ENCODE measurements at places on chromosomes 6 and 20. TPM values are rescaled to one million over a fixed set of nuclear protein-coding genes. Genes with fewer than 3 reads are reported as not detected.

The APOBEC2 gene
- 511 TPM for total RNA-seq

The SLC22A7 gene
- not detected for total RNA-seq

DNA sequence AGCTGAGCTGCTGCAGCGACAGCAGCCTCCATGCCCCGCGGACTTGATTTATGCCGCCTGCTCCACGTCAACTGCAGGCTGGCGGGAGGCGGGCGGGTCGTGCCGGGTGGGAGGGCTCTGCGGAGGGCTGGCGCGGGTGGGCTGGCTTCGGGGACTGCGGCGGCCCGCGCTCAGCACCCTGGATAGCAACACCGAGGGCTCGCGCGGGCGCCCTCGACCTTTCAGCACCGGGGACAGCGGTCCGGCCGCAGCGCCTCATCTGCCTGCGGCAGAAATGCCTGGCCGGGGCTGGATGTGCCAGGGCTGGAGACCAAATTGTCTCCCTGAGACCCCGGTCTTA lies 792 bp downstream of the SNAP25 start:
- no peak overlapping the region for H3K4me3 ChIP-seq
- H3K27me3 ChIP-seq: peaks cover 3% of the 10 kb centered on the region
- no peaks in the 10 kb centered on the region for H3K36me3 ChIP-seq
- H3K27ac ChIP-seq: no peak overlapping the region
- peak; percentile 80 for DNase-seq
- no peaks in the 10 kb centered on the region for H3K4me1 ChIP-seq

The OPRM1 gene
- not detected for total RNA-seq

- no peaks in the 10 kb centered on the region for H3K36me3 ChIP-seq
- peaks cover 84% of the 10 kb centered on the region for H3K27me3 ChIP-seq
- peaks cover 8% of the 10 kb centered on the region for H3K4me1 ChIP-seq
- peak; percentile 65 for DNase-seq
- no peak overlapping the region for H3K4me3 ChIP-seq
Observed at GRCh38 chr20:22586645-22587310, 2.4 kb upstream of the FOXA2 start.

The MMP24 gene
- total RNA-seq: 0.17 TPM

DNA sequence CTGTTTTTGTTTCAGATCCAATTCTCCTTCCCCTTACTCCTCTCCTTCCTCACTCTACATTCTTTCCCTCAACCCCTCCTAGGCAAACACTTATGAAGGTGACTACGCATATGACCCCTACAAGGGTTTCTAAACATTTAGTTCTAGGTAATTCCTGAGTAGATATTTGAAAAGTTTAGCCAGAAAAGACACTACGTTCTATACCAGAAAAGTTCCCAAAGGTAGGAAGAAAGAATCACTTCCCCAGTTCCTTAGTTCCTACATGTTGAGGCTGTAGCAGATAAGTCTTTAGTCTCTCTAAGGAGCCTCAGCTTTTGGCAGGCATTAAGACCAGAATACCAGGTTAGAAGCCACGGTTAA lies 11.6 kb downstream of the POU3F2 start:
- H3K27me3 ChIP-seq: peaks cover 96% of the 10 kb centered on the region
- no peak overlapping the region for H3K27ac ChIP-seq
- H3K36me3 ChIP-seq: no peaks in the 10 kb centered on the region
- H3K4me3 ChIP-seq: no peak overlapping the region
- peaks cover 5% of the 10 kb centered on the region for H3K4me1 ChIP-seq
- no peak for DNase-seq

The HMGA1 gene
- total RNA-seq: 134 TPM

DNA sequence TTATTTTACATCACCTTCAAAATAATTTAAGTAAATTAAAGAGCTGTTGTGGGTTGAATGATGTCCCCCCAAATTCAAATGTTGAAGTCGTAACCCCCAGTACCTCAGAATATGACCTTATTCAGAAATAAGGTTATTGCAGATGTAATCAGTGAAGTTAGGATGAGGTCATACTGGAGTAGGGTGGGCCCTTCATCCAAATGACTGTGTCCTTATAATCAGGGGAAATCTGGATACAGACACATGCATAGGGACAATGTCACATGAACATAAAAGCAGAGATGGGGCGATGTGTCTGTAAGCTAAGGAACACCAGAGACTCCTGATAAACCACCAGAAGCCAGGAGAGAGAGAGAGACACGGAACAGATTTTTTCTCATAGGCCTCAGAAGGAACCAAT lies 13.3 kb upstream of the IL20RA start:
- H3K4me1 ChIP-seq: no peaks in the 10 kb centered on the region
- H3K36me3 ChIP-seq: no peaks in the 10 kb centered on the region
- no peak for DNase-seq
- no peak overlapping the region for H3K27ac ChIP-seq
- H3K27me3 ChIP-seq: no peaks in the 10 kb centered on the region

The CALHM4 gene
- total RNA-seq: 1.2 TPM

GRCh38 chr6:583635-584034 lies 73.3 kb downstream of the HUS1B start:
- H3K27me3 ChIP-seq: no peaks in the 10 kb centered on the region
- peaks cover 3% of the 10 kb centered on the region for H3K4me1 ChIP-seq
- no peak overlapping the region for H3K4me3 ChIP-seq
- H3K27ac ChIP-seq: no peak overlapping the region

The DEFB114 gene
- total RNA-seq: not detected

The SCRT2 gene
- not detected for total RNA-seq

DNA sequence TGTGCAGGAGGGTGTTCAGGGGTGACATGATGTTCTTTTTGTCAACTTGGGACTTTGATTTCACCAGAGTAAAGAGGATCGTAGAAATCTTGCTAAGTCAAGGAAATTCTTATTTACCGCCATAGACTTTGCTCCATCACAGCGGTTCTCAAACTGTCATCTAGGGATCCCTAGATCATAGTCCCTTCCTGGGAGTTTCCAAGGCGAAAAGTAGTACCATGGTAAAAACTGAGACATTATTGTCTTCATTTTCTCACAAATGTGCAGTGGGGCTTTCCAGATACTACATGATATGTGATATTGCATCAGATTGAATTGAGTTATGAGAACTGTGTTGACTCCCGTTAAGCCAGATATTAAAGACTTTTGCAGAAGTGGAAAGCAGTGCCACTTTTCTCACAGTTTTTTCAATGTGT lies 79.7 kb downstream of the JARID2 start:
- no peak overlapping the region for H3K27ac ChIP-seq
- H3K36me3 ChIP-seq: no peaks in the 10 kb centered on the region
- H3K4me3 ChIP-seq: no peak overlapping the region
- peaks cover 53% of the 10 kb centered on the region for H3K4me1 ChIP-seq
- no peaks in the 10 kb centered on the region for H3K27me3 ChIP-seq

DNA sequence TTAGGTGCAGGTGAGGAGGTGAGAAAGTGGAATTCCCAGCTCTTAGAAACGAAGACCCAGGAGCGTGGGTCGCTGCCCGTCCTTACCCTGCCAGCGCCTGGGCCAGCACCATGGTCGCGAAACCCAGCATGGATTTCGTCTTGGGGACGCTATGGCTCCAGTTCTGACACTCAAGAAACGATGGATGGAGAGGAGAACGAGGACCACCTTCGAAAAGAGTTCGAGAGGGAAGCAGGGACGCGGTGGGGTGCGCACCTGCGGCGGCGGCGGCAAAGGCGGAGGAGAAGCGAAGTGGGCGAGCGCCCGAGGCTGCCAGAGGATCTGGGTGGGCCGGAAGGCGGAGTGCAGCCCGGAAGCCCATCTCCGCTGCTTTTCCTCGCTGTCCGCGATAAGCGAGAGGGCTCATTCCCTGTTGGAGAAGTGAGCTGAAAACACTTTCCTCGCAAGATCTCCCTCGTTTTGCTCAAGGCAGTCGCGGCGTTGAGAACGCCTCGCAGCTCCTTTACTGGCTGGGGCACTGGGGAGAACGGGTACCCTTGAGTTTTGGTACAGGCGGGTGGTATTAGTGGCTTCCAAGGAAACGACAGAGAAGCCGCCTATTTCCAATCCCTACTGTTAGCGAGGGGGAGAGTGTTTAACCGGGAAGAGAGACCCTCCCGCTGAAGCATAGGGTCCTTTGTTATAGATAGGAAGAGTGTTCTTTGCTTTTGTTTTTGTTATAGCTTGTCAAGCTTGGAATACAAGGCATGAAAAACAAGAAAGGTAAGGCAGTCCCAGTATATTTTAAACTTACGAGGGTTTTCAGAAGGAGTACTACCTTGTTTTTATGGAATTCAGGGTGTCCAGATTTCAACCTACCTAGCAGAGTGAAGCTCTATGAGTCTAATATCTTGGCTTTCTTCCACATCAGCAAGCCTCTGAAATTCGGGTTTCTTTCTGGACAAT lies 109.5 kb downstream of the TRIM27 start:
- no peaks in the 10 kb centered on the region for H3K27me3 ChIP-seq
- H3K4me1 ChIP-seq: no peaks in the 10 kb centered on the region
- no peak overlapping the region for H3K27ac ChIP-seq
- H3K4me3 ChIP-seq: no peak overlapping the region
- H3K36me3 ChIP-seq: no peaks in the 10 kb centered on the region
- no peak for DNase-seq

The FAM217A gene
- not detected for total RNA-seq

The SEMG2 gene
- total RNA-seq: not detected

GRCh38 chr6:90136176-90136575 lies 160.5 kb downstream of the BACH2 start:
- H3K4me1 ChIP-seq: peaks cover 45% of the 10 kb centered on the region
- H3K27me3 ChIP-seq: no peaks in the 10 kb centered on the region
- H3K36me3 ChIP-seq: no peaks in the 10 kb centered on the region

DNA sequence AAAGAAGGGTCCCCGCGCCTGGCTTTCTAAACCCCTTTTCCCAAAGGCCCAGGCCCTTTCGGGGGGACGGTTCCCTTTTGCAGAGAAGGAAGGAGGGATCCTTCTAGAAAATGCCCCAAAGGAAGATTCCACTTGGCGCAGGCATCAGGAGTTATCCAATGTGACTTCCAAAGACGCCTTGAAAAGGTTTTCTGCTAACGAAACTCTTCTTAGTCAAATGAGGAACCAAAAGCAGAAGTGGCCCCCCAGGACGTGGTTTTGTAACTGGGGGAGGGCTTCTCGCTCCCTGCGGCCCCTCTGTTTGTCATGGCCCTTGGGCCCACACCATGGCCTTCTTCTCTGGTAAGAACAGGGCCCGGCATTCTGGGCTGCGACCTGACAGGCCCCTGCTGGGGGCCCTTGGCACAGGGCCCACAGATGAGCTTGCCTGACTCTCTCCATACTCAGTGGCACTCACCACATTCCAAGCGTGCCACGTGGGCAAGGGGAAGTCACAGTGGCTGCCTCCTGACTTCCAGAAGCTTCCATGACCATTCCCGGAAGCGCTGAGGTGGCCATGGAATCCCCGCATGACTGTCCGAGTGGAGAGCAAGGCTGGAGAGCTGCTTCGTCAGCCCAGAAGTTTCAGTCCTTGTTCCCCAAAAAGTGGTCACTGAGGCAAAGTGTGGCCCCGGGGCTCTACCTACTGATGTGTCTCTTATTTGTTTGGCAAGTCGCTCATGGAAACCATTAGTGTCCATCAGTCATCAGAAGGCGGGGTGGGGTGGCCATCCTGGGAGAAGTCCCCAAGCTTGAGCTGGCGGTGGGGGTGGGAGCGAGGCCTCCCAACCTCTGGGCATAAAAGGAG lies 834 bp upstream of the CTSZ start:
- H3K4me3 ChIP-seq: peak overlapping the region; percentile 94
- peak; percentile 44 for DNase-seq
- peaks cover 18% of the 10 kb centered on the region for H3K4me1 ChIP-seq
- H3K27ac ChIP-seq: peak overlapping the region; percentile 84

DNA sequence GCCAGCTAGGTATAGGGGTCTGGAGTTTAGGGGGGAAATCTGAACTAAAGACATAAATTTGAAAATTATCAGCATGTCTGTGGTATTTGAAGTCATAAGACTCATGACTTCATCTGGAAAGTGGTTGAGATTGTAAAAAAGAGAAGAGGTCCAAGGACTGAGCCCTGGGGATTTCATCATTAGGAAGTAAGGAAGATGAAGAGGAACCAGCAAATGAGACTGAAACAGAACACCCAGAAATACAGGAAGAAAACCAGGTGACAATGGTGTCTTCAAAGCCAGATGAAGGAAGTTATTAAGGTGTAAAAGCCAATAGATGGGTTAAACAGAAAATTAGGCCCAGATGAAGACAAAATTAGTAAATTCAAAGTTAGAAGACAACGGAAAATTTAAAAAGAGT lies 49.1 kb upstream of the UBR2 start:
- H3K4me1 ChIP-seq: no peaks in the 10 kb centered on the region
- H3K4me3 ChIP-seq: no peak overlapping the region
- DNase-seq: no peak
- no peaks in the 10 kb centered on the region for H3K27me3 ChIP-seq

DNA sequence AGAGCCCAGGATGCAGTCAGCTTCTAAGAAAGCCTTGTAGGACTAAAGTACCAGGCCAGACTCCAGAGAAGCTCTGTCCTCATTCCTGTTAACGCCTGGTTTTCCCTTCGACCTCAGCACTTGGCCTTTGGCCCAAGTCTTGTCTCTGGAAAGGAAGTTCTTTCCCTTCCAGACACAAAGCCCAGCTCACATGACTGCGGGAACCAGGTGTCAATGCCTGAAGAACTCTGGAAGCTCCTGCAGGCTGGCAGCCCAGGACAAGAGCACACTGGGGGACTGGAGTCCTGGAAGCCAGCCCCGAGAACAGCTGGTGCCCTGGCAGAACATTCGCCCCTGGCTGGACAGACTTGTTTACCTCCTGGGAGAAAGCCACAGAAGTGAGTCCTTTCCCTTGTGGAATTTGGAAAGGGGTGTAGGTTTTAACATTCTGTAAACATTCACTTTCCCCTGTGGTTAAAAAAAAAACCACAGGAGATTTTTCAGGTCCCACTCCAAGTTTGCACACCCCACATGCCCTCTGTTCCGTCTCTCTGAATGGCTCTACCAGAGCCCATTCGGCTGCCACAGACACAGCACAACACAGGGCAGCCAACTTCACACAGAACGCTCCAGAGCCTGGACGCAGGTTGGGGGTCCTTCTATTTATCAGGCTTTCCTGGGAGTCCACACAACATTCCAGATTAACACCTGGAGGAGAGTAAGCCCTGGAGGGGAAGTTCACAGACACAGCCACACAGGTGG lies 18.1 kb downstream of the ACSS1 start:
- no peaks in the 10 kb centered on the region for H3K36me3 ChIP-seq
- peaks cover 89% of the 10 kb centered on the region for H3K4me1 ChIP-seq
- DNase-seq: peak; percentile 92

DNA sequence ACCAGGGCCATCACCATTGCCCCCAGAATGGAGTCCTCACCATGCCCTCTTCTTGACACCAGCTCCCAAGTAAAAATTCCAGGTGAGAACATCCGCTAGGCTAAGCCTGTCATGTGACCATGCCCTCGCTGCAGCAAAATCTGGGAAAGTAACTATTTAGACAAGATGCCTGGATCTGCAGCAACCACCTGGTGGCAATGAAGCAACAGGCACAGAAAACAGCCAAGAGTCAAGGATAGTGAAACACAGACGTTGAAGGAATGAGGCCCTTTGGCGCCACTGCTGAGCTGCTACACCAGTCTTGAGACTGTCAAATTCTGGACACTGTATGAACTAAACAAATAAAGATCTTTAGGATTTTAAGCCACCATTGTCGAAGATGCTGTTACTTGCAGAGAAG lies 30.1 kb upstream of the TGM6 start:
- peaks cover 3% of the 10 kb centered on the region for H3K27me3 ChIP-seq
- no peak for DNase-seq
- no peaks in the 10 kb centered on the region for H3K4me1 ChIP-seq
- no peaks in the 10 kb centered on the region for H3K36me3 ChIP-seq
- no peak overlapping the region for H3K27ac ChIP-seq

GRCh38 chr20:14879020-14879697 lies 541.7 kb upstream of the FLRT3 start:
- H3K36me3 ChIP-seq: no peaks in the 10 kb centered on the region
- no peak overlapping the region for H3K27ac ChIP-seq
- H3K27me3 ChIP-seq: no peaks in the 10 kb centered on the region

The NOX3 gene
- not detected for total RNA-seq

The CFAP206 gene
- not detected for total RNA-seq

The C20orf141 gene
- total RNA-seq: not detected

Data from psoas muscle (tissue), 8 donors.